ENCODE measurements at places on chromosomes 2 and 18.

- no peak for DNase-seq
These were observed 800 bp upstream of the RALB start for GRCh38 chr2:120251880-120252224.

DNA sequence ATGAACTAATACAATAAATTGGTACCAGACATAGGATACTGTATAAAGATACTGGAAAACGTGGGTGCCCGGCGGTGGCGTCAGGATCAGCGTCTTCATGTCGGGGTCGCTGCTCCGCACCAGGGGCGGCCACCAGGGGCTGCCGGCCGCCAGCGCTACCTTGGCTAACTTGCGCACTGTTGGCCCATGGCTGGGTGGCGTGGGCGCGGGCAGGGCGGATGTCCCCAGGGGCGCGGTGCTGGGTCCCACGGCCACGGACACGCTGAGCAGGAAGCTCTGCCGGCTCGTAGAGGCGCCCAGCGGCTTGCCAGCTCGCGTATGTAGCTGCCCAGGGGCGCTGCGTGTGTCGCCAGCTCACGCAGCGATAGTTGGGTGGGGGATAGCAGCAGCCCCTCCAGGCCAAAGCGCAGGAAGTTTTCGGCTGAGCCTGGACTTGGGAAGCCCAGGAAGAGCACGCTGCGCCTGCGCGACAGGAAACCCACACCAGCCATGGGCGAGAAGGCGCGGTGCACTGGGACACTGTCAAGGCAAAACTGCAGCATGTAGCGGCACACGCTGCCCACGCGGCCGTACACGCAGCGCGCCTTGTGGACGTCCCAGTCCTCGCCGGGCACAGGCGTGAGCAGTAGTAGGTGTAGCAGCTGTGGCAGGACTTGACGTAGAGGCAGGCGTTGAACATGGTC lies 299.9 kb downstream of the CCDC74A start:
- no peak for DNase-seq

DNA sequence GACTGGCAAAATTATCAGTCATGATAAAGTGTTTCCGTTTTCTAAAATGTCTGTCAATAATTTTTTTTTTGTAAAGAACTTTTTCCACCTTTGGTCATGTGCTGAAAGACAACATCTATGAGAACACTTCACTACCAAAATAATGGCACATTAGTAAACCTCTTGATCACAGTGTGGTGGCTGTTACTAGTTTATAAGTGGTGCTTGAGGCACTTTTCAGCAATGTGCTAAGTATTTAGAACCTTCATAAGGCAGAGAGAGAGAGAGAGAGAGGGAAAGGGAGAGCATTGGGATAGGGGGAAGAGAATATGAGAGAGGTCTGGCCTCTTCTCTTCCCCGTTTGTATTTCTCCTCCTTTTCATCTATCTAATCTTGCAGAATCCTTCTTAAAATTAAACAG lies 1.1 kb upstream of the NYAP2 start:
- DNase-seq: no peak

DNA sequence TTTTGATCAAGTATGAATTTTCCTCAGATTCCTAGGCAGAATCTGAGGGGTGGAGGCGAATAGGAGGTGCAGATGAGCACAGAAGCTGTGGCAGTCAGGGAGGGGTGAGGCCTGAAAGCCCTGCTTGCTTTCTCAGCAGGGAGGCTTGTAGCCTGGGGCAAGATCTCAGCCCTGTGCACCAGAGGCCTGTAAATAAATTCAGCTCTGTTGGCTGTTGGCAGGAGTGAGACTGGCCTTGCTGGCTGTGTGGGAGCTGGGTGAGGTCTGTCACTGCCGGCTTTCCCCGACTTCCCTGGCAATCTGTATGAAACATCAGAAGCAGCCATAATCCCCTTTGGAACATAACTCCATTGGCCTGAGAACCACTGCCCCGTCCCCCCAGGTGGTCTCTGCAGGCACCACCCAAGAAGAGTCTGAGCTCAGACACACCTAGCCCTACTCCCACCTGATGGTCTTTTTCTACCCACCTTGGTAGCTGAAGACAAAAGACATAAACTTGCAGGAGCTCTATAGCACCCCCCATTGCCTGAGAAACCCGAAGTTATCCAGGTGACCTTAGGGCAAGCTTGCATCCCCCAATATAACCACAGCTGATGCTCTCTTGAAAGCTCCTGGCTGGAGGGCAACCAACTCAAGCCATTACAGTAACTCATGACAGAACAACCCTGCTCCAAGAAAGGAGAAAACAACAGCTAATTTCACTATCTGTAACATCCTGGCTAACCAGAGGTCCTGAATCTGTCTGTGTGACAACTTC lies 32.3 kb downstream of the EVA1A start:
- DNase-seq: no peak

GRCh38 chr2:18991177-18992168 lies 366.9 kb downstream of the OSR1 start:
- DNase-seq: no peak

GRCh38 chr2:200155652-200156051 lies 150.8 kb upstream of the SPATS2L start:
- no peak for DNase-seq

DNA sequence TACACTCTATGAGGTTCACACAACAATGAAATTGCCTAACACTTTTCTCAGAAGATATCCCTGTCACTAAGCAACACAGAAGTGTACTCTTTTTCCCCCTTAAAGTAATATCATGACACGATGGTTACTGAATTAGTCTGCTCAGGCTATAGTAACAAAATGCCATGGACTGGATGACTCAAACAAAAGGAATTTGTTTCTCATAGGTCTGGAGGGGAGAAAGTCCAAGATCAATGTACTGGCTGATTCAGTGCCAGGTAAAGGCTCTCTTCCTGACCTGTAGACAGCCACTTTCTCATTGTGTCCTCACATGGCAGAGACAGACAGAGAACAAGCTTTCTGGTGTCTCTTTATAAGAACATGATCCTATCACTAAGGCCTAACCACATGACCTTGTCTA lies 211.9 kb downstream of the RBM43 start:
- no peak for DNase-seq

- no peak for DNase-seq
These were observed 294.3 kb downstream of the KCNJ3 start for GRCh38 chr2:154992826-154993225.

- no peak for DNase-seq
These were observed 85.3 kb downstream of the ZNF407 start for GRCh38 chr18:74682991-74683297.

DNA sequence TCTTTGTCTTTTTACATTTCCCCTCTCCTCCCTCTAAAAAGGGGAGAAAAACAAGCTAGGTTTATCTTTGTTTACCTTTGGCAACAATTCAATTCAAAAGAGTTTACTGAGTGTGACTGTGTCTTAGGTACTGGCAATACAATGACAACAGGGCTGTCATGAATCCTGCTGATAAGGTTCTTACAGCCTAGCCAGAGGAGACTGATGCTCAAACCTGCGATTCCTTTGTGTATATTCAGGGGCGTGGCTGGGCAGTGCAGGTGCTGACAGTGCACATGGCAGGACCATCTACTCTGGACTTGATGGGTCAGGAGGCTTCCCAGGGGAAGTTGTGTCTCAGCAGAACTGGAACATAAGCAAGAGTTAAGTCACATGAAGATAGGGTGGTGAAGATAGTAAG lies 23.2 kb upstream of the TTN start:
- no peak for DNase-seq

- no peak for DNase-seq
These were observed 17.5 kb downstream of the YWHAQ start for GRCh38 chr2:9613291-9613690.

GRCh38 chr2:112073875-112074274 lies 18.8 kb downstream of the TMEM87B start:
- no peak for DNase-seq

- DNase-seq: no peak
These were observed 11.1 kb upstream of the RPIA start for GRCh38 chr2:88680266-88680902.

- no peak for DNase-seq
These were observed 232 bp downstream of the SNED1 start for GRCh38 chr2:240998706-240998994.

DNA sequence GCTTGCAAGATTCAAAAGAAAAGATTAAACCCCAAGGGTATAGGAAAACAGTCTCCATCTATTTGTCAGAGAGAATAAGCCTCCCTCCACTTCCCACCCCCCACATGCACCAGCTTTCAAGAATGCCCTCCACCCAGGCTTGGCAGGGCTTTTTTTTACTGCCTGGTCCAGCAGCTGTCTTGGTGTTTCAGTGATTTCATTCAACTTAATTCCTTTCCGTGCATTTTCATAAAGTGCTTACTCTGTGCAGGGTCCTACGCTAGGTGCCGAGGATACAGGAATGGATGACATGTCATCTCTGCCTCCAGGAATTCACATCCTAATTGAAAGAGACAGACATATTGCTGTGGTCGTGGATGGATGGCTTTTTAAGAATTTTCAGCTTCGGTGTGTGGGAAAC lies 117.9 kb downstream of the LRATD1 start:
- no peak for DNase-seq

- no peak for DNase-seq
These were observed 95.3 kb upstream of the ID2 start for GRCh38 chr2:8586457-8587051.

GRCh38 chr2:239797316-239797715 lies 227.8 kb downstream of the NDUFA10 start:
- no peak for DNase-seq

DNA sequence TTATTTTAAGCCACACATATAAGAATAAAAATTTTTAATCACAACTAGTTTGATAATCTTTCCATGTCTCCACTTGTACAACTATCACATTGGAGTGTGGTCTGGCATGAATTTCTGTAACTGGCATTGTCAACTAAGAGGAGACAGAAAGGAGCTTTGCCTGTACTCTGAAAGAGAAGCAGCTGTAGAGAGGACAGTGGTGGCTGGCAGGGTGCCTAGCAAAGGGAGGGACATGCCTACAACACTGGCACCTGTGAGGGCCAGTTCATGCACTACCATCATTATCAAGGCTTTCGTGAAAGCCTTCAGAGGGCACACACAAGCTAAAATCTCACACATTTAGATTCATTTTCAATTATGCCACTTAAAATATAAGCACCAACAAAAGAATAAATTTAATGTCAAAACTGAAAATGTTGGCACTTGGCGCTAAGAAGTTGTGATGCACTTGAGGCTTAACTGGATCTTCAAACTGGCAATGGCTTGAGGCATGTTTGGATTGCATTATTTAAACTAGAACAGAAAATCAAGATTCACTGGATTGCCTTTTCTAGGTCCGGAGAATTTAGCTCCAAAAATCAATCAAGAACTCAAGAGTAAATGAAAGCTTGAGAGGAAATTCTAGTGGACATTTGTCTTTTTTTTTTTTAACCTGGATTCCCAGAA lies 238.6 kb downstream of the ZNF385B start:
- no peak for DNase-seq

DNA sequence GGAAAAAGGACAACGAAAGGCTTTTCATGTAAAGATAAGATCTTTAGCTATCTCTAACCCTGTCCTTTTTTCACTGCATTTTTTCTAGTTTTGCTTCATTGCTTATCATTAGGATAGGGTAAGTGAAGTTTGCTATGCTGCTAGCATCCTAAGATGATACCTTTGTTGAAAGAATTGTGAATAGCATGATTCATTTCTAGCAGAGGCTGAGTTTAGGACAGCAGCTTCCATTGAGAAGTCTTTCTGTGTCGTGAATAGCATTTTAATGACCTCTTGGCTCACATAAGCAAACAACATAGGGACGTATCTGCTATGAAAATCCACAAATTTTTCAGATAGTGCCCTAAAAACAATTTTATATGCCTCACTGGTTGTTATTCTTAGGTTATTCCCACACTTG lies 36.4 kb upstream of the GAREM2 start:
- no peak for DNase-seq

- no peak for DNase-seq
These were observed 41.6 kb downstream of the LBH start for GRCh38 chr2:30272761-30273573.

DNA sequence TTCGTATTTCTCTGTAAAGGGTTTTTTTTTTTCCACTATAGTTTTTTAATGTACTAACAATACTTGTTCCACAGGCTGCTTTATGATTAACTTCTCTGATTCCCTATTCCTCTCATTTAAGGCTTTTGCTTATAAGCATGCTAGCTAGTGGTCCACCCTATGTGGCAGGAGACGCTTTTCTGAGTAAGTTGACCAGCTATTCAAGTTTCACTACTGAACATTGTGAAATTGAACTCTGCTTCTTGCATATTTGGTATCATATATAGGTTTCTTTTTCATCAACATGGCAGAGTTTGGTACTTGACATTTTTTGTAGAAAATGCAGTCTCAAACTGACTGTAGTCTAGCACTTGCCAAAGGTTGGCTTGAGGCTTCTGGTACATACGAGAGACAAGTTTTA lies 74.2 kb downstream of the OTX1 start:
- no peak for DNase-seq

- DNase-seq: no peak
These were observed 1550.2 kb downstream of the LRP1B start for GRCh38 chr2:140580532-140581151.

- no peak for DNase-seq
These were observed 112.7 kb upstream of the SPATS2L start for GRCh38 chr2:200193791-200194190.

GRCh38 chr2:237205043-237205541 lies 119.4 kb downstream of the COPS8 start:
- no peak for DNase-seq

- DNase-seq: no peak
These were observed 136.6 kb upstream of the ASB18 start for GRCh38 chr2:236400594-236401360.

- DNase-seq: no peak
These were observed 343.5 kb downstream of the RBM43 start for GRCh38 chr2:150917961-150918713.

- DNase-seq: no peak
These were observed 1096.6 kb downstream of the TSN start for GRCh38 chr2:122851972-122852531.

GRCh38 chr18:48065601-48065995 lies 135.1 kb upstream of the SMAD2 start:
- DNase-seq: no peak

DNA sequence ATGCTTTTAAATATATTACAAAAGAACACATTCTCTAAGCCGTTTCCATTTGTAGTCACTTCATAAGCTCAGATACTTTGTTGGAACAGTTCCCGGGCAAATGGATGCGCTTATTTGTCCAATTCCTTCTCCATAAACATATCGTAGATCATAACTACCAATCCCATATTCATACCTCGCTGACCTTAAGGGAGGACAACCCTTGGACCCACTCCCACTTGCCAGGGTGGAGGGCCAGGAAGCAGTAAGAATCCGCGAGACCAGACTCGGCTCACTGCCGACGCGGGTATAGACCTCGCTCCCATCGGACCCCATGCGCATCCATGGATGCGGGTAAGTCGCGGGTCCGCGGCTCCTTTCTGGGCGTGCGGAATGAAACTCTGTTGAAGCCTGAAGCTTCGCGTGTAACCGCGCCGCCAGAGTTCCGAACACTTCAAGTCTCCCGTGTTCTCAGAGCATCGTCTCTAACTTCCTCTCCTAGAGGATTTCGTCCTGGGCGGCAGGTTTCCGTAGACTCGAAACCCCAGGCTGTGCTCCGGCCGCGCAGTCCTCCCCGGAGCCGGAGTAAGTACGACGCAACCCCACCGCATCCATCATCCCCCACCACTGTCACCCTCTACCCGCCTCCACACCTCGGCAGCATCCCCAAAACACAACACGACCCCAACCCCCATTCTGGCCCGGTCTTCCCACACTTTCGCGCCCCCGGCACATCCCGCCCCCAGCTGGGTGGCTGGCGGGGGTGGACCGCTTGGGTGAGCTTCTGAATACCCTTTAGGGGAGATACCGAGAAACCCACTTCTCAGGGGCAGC lies 1.1 kb downstream of the DSC3 start:
- DNase-seq: no peak

- no peak for DNase-seq
These were observed 253.2 kb upstream of the EPC2 start for GRCh38 chr2:148391324-148391723.
